ENCODE measurements at places on chromosomes 6 and 20.
A peak's percentile ranks its signal among the peaks of the same experiment; 100 is the strongest.

DNA sequence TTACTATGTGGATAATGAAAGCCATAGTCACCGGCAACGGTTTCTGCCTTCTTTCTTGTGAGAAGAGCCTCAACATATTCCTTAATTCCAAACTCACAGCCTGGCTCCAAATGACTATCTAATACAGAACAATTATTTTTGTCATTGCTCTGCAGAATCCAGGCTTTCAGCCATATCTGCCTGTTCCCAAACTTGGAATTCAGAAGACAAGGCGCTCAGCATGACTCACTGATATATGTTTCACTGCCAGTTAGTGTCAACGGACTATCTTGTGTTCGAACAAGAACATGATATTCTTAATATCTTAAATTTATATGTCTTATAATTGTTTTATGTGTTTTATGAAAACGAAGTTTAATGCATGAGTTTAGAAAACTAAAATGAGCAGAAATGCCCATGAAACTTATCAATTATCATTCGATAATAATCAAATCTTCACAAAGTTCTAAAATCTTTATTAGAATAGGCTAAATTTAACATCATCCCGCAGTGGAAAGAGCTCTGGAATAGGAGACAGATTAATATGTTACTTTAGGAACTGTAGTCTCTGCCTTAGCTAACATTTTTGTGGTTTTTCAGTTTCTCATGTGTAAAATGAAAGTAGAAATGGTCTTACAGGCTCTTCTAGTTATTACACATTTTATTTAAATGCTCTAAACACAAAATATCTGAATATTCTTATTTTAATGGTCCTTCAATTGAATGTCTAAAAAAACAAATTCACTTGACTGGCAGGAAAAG is 669.3 kb upstream of the GJE1 start:
- no peak for DNase-seq

- no peak for DNase-seq
Observed at GRCh38 chr6:143021543-143021942, 39.1 kb upstream of the AIG1 start.

DNA sequence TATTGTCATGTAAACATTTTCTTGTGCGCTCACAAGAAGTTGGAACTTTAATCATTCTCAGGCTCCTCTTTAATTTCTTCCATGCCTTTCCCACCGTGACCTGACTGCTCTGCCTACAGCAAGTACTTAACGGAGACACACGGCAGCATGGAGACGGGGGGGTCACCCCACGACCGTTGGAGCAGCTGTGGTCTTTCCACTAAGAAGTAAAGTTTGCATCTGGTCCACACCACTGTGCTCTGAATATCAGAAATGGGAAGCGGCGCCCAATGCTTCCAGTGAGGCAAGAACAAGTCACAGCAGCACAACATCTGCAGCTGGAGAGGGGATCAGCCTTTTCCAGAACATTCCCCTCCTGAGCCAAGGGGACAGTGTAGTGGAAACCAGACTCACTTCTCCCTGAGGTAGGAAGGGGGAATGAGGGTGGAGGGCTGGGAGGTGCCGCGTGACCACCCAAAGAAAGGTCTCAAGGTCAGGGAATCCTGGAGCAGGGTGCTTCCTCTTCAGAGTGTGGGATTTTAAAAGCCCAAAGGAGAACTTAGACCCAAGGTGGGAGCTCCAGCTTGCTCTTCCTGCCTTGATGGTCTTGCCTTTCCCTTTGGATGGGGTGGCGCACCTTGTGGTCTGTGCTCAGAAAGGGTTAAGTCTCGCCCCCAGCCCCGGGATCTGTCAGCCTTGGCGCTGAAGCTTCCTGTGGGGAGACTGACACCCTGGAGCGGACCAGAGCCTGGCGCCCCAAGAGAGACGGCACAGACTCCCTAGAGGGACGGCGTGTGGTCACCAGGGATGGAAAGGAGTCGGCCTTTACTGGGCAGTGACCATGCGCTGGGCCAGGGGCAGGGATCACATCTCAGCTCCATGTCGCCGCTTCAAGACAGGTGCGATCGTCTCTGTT is 25.6 kb upstream of the SMOC2 start:
- DNase-seq = no peak

GRCh38 chr6:121319112-121319553 is 15.1 kb downstream of the TBC1D32 start:
- no peak for DNase-seq

DNA sequence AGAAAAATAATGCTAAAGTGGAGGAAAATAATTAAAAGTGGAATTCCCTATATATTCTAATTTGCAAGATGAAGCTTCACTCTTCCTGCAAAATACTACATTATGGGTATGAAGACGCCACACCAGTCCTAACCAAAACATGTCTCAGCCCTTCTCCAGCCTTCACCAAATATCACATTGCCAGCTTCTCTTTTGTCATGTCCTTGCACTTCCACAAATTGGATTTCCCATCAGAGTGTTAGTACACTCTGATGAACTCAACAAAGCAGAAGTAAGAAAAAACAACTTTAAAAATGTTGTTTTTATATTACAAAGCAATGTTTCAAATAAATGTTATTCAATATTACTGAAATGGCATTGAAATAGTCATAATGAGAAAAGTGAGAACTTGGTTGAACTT is 62.4 kb upstream of the RNF146 start:
- no peak for DNase-seq

DNA sequence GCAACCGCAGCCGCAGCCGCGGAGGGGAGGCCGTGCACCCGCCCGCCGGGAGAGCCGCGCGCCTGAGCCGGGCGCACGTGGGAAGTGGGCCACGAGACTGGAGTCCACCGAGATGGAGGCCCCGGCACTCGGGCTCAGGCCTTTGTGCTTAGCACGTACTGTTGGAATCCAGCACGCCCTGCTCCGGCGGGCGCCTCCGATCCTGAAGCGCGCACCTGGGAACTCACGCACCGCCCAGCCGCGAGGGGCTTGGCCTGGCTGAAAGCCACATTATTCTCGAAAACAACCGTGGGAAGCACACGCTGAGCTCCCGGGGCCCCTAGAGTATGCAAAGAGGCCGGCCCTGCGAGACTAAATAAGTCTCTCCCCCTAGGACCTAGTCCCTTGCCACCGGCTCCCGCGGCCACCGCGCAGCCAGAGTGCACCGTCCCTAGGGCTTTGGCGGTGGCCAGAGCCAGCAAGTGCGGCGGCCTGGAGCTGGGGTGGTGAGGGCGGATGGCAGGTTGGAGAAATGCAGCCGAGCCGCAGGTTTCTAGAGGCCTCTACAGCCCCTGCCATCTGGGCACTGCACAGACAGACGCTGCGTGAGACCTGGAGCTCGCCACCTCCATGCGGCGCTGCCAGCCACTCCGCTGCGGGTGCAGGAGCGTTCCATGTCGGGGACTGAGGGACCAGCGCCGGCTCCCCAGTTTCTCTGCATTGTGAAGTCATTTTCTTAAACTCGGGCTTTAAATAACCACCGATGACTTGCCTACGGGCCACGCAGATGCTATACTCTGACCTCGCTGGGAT is 42.0 kb upstream of the LY86 start:
- peak; percentile 62 for DNase-seq

GRCh38 chr20:13271977-13272975 is 51.2 kb downstream of the ISM1 start:
- no peak for DNase-seq

GRCh38 chr6:12977806-12978205 is 261.2 kb downstream of the PHACTR1 start:
- no peak for DNase-seq

DNA sequence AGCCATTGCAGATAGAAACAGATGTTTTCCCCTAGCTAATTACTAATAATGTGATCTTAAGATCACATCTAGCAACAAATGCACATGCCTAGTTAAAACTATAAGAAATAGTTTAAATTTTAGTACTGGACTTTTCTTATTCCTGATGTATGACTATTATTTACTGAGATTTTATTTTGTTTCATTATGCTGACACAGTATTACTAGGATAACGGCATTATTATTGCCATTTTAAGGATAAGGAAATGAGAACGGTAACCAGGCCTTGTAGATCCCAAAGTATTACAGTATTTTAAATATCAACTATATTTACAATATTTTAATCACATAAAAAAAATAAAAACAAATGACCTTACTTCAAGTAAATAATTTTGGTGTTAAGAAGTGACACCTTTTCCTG is 240.3 kb downstream of the ADGRB3 start:
- DNase-seq = no peak

- DNase-seq = no peak
Observed at GRCh38 chr6:26473429-26473757, 15.6 kb downstream of the BTN2A1 start.

- no peak for DNase-seq
Observed at GRCh38 chr6:156778454-156779205, 1.5 kb downstream of the ARID1B start.

Data from WTC11 (cell line).